ENCODE measurements at places on chromosomes 4 and X.

- no peak for DNase-seq
These were observed 52.1 kb downstream of the LEF1 start for GRCh38 chr4:108116423-108117168.

GRCh38 chrX:40389555-40389954 is 191.2 kb upstream of the ATP6AP2 start:
- DNase-seq, result no peak

DNA sequence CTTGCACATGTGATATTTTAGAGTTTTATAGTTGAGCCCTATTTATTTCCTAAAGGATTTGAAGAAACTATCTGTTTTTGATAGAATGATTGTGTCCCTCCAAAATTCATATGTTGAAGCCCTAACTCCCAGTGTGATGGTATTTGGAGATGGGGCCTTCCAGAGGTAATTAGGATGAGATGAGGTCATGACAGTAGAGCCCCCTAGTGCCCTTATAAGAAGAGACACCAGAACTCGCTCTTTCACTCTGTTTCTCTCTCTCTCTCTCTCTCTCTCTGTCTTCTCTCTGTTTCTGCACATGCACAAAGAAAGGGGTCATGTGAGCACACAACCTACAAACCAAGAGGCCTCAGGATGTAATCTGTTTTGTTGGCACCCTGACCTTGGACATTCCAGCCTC is 921.9 kb upstream of the DIAPH2 start:
- DNase-seq, result no peak

- DNase-seq, result peak; percentile 51
These were observed 333.3 kb downstream of the BCOR start for GRCh38 chrX:39764441-39764914.

GRCh38 chrX:123860983-123861382 is 1.1 kb downstream of the XIAP start:
- peak; percentile 37 for DNase-seq

- peak; percentile 54 for DNase-seq
These were observed 15.7 kb downstream of the OFD1 start for GRCh38 chrX:13750204-13750603.

DNA sequence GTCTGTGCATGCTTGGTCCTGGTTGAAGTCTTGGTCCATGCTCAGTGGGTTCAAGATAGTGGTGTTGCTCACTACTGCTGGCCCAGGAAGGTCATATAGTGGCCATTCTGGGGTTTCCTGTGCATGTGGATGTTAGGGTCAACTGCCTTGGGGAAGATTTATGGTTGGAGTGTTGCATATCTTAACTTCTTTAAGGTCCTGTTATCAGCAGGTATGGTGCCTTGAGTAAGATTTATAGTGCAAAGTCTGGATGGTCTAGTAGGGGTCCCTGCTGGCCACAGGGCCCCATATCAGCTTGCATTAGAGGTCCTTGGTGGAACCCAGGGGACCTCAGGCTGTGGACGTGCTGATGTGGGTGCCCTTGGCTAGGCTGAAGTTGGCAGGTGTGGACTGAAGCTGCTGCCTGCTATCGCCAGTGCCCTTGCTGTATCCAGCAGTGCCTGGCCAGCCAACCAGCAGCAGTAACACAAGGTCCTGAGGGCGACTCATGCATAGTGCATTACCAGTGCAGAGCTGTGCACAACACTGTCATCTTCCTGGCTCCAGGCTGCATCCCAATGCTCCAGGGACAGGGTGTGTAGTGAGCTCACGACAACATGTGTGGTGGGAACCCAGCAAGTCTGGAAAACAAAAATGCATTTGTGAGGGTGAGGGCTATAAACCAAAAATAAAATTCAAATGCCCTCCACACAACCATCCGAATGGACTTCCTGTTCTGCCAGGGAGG is 61.0 kb downstream of the BEX3 start:
- DNase-seq, result no peak

GRCh38 chr4:6009452-6009851 is 8.8 kb downstream of the C4orf50 start:
- DNase-seq, result no peak

DNA sequence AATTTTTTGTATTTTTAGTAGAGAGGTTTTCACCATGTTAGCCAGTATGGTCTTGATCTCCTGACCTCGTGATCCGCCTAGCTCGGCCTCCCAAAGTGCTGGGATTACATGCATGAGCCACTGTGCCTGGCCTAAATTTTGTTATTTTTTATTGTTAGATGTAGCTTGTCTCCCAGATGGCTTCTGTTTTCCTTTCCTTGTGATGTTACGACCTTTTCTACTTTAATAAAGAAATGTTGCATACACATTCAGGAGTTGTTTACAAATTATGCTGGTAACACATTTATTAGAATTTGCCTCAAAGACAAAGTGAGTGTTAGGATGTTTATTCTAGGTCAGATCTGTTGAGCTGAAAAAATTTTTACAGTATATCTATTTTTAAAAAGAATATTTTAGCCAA is 18.4 kb downstream of the PDLIM5 start:
- DNase-seq, result no peak

DNA sequence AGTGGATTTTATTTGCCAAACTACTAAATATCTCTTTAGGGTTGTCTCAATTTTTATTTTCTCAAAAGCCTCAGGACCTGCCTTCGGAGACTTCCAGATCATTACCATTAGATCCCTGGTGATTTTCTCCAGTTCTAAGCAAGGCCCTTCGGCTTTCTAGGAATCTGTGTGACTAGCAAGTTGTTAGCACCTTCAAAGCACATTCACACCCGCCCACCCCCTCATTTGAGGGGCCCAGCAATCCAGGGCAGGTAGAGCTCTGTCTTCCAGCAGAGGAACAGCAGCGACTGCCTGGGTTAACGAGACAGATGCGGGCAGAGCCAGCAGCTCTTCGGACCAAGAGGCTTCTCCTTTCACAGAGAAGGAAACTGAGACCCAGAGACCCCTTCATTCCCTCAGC is 2.0 kb downstream of the WDR1 start:
- DNase-seq, result no peak

DNA sequence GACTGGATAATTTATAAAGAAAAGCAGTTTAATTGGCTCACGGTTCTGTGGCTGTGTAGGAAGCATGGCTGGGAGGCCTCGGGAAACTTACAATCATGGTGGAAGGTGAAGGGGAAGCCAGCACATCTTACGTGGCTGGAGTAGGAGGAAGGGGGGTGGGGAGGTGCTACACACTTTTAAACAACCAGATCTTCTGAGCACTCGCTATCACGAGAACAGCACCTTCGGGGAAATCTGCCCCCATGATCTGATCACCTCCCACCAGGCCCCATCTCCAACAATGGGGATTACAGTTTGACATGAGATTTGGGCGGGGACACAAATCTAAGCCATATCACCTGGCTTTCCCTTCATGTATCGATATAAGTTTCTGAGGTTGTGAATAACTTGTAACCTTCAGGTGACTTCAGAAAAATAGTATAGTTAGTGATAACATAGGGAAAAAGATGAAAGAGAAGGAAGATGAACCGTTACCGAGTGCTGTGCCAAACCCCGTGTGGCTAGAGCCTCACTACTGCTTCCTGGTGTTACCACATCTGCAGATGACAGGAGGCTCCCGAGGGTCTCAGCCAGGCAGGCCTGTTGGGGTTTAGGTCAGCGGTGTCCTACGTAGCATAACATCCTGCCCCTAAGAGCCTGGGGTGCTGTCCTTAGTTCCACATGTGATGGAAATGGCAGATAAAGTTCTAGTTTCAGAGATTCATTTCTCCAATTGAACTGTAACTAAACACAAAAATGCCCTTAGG is 103.5 kb downstream of the TNIP2 start:
- DNase-seq, result no peak

GRCh38 chr4:145656156-145656555 is 23.8 kb upstream of the C4orf51 start:
- no peak for DNase-seq

DNA sequence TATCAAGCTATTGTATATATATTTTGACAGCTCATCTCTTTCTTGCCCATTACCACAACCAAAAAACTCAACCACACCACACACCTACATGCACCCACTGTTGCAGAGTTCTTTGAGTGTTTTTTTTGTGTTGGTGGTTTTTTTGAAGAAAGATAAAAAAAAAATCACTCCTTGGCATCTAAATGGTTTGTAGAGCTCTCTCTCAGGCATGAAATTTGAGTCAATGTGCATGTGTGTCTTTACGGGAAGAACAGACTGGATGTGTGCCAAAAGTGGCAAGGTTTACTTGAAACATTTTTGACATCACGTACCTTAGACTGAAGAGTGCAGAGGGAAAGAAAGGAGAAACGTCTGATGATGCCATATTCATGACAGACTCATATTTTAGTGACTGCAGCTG is 154.2 kb downstream of the FHIP1A start:
- DNase-seq, result peak; percentile 32

GRCh38 chr4:32661229-32661628 is 1941.1 kb downstream of the PCDH7 start:
- no peak for DNase-seq

- DNase-seq, result no peak
These were observed 139.2 kb downstream of the SHOX start for GRCh38 chrX:769796-770195.

- DNase-seq, result no peak
These were observed 62.6 kb downstream of the C4orf46 start for GRCh38 chr4:158609116-158609515.

DNA sequence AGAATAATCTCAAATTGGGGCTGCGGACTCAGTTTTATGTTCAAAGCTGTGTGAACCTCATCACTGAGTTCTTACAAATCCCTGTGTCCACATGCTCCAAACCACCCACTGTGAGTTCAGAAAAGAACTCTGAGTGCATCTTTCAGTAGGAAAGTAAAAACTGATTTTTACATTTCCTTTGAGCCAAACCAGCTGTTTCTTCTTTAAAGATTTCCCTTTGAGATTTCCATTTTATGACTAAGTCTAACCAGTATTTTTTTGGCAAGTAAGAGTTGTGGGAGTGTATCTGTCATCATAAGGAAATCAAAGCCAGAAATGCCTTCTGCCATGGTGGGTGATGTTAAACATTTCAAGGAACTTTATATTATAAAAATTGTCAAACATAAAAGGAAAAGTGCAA is 100.0 kb downstream of the TET2 start:
- DNase-seq, result peak; percentile 24

GRCh38 chrX:101357166-101357795 is 8.7 kb upstream of the TIMM8A start:
- no peak for DNase-seq

- no peak for DNase-seq
These were observed 25.5 kb upstream of the EXOC1L start for GRCh38 chr4:55794053-55794452.

GRCh38 chr4:119549639-119550038 is 79.0 kb downstream of the PDE5A start:
- DNase-seq, result no peak

- DNase-seq, result no peak
These were observed 884 bp downstream of the CCDC120 start for GRCh38 chrX:49059681-49060085.

GRCh38 chrX:49172280-49172780 is 632 bp downstream of the PLP2 start:
- peak; percentile 58 for DNase-seq

GRCh38 chr4:88752754-88753153 is 55.1 kb upstream of the NAP1L5 start:
- DNase-seq, result peak; percentile 42

GRCh38 chrX:122026665-122027064 is 979.3 kb downstream of the GLUD2 start:
- no peak for DNase-seq

GRCh38 chr4:94442251-94442650 is 9.5 kb upstream of the PDLIM5 start:
- no peak for DNase-seq

DNA sequence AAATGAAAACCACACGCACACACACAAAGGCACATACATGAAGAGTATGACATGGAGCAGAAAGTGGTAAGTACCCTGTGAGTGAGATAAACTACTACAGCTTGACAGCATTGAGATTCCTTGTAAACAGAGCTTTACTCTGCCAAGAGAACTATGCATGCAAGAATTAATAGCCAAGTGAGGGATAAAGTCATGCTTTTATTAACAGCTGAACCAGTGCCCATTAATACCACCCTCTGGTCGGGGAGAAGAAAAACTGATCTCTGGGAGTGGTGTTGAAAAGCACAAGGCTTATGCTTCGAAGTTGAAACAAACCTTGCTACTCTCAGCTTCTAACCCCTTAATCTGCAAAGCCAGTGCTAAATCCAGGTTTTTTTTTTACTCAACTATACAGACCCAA is 95.9 kb upstream of the C1QTNF7 start:
- no peak for DNase-seq

GRCh38 chr4:101205916-101206315 is 141.4 kb downstream of the PPP3CA start:
- DNase-seq, result peak; percentile 30

- no peak for DNase-seq
These were observed 81.7 kb upstream of the GIMD1 start for GRCh38 chr4:106450249-106450648.

GRCh38 chrX:56226980-56227379 is 5.2 kb upstream of the KLF8 start:
- no peak for DNase-seq

- DNase-seq, result peak; percentile 28
These were observed 9.6 kb downstream of the BMP15 start for GRCh38 chrX:50920132-50920531.

- no peak for DNase-seq
These were observed 327.3 kb upstream of the ATOH1 start for GRCh38 chr4:93501244-93501643.

DNA sequence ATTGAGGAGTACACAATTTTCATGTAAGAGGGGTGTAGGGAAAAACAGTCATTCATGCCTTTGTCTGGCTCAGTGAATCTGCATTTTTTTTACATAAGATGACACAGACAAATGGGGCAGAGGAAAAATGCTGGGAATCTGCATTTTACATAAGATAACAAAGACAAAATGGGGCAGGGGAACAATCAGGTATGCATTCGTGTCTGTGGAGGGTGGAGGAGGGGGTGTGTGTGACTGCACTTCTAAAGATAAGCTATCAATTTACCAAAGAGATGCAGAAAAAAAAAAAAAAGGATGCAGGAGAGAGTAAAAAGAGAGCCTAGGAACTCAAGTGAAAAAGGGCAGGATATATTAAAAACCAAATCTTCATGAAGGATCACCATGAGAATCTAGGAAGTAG is 637.4 kb downstream of the ZNF674 start:
- DNase-seq, result no peak

DNA sequence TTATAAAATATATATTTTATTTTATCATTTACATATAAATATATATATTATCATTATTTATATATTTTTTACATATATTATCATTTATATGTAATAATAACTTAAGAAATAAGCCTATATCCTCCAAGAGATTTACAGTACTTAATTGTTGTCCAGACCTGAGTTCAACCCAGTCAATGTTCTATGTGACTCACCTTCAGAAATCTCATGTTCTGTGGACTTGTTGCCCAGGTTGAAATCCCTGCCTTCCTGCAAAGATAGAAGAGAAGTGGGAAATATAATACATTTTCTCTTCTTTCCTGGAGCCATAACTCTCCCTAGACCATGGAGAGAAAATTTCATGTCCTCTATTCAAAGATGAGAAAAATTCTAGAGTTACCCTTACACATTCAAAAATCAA is 247.3 kb downstream of the PARM1 start:
- no peak for DNase-seq

- DNase-seq, result no peak
These were observed 17.7 kb upstream of the TMEM144 start for GRCh38 chr4:158192439-158193158.

Measured in astrocyte of the hippocampus (primary cell).